ENCODE measurements at places on chromosomes 2 and 18.
A peak's percentile ranks its signal among the peaks of the same experiment; 100 is the strongest.

GRCh38 chr2:165015052-165015642, 59.8 kb upstream of the SLC38A11 start:
- peak; percentile 68 for DNase-seq

DNA sequence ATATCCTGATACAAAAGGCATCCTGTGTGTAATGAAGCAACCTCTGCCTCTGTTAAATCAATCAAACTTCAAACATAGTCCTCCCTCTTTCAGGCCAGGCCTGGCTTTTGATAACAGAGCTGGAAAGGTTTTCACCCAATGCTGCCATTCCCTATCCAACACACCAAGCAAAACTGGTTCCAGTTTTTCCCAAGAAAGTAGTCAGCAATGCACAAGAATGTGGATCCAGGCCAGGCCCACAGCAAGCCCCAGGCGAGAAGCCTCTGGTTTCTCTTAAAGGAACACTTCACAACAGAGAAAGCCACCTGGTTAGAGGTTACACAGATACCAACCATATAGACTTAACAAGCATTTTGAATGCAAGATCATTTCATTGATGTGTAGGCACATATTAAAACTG, 49.2 kb upstream of the CCDC150 start:
- no peak for DNase-seq

DNA sequence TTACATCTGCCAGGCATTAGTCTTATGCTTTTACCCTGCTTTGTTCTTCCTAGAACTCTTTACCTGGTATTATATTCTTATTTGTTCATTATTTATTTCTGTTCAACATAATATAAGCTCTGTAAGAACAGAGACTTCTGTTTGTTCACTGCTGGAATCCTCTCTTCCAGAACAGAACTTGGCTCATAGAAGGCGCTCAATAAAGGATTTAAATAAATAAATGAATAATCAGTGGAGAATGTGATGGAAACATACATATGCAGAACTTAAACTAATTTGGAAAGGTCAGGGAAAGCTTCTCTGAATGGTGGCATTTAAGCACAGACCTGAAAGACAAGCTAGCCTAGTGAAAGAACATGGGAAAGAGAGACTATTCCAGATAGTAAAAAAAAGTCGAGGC, 24.3 kb downstream of the NCKAP1 start:
- DNase-seq = no peak

GRCh38 chr2:151716721-151717120, 17.6 kb downstream of the NEB start:
- DNase-seq = peak; percentile 63

DNA sequence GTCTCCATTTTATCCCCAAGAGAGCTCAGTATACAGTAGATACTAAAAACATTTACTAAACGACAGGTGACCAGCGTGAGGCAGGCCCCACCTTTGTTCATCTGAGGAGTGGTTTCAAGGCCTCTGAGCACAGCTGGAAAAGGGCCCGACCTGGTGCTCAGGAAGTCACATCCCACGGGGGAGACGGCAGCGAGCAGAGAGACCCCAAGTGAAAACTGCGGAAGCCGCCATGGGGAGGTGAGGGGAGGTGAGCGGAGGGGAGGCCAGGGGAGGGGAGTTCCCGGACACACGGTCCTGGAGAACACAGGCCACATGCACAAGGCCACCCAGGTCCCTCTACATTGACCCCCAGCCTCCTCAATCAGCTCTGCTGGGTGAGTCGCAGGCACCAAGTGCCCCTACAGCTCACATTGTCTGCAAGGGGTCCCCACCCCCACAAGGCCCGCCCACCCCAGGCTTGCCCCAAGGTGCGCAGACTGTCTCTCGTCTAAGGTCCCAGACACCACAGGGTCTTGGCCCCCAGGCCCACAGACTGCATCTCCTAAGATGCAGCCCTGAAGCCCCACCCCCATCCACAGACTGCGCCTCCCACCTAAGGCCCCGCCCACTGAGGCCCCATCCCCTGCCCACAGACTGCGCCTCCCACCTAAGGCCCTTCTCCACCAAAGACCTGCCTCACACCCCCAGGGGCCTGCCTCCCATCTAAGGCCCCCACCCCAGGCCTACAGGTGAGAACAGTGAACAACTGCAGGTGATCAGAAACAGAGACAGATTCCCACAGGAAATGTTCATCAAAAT, 19.1 kb downstream of the PARD6G start:
- DNase-seq = no peak

DNA sequence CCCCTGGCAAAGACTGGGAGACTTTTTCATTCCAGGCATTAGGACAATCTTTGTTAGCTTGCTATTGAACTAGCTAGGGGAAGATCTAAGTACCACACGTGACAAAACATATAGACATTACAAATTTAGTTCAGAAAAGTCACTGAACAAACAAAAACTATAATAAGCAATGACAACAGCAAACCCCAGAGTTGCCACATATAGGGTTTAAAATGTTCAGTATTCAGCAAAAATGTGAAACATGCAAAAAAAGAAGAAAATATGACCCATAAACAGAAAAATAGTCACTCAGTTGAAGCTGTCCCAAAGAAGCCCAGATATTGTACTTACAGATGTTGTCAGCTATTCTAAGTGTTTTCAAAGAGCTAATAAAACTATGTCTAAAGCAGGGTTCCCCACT, 431.1 kb upstream of the CDH2 start:
- no peak for DNase-seq

- DNase-seq = no peak
Observed at GRCh38 chr2:219581346-219581745, 9.2 kb downstream of the INHA start.

GRCh38 chr2:17667898-17668297, 85.7 kb downstream of the SMC6 start:
- no peak for DNase-seq

DNA sequence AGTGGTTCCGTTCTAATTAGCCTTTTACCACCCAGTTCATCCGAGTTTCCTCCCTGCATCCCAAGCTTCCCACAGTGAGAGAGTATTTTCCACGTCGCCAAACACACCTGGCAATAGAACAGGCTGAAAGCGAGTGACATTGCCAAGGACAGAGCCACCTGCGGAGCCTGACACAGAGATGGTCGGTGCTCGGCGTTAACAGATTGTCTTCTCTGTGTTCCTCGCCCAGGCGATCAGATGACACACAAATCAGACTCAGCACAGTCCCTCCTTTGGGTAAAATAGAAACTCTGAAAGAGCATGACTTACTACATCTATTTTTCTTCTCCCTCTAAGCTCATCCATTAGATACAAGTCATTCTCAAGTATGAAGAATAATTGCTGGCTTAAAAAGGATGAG, 107.7 kb downstream of the CD226 start:
- DNase-seq = no peak

DNA sequence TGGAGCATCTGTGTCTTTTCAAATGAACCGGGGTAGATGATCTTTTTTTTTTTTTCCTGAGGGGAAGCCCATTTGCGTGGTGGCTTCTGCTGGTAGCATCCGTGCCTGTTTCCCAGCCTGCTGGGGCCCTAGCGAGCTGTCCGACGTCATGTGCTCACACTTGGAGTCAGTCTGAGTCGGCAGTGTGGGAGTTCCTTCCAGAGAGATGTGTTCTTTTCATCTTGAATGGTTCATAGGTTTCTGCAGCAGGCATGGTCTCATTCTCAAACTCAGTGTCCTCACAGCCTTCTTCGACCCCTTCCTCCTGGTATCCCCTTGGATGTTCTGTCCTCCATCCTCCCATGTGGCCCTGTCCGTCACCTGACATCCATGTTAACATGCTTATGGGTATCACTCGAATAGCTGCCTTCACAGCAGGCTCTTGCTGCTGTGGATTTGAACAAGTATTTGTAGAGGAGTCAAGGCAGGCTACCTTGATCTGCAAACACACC, 51.0 kb downstream of the LDLRAD4 start:
- DNase-seq = no peak

GRCh38 chr2:237465515-237466148, 21.4 kb upstream of the MLPH start:
- peak; percentile 84 for DNase-seq

DNA sequence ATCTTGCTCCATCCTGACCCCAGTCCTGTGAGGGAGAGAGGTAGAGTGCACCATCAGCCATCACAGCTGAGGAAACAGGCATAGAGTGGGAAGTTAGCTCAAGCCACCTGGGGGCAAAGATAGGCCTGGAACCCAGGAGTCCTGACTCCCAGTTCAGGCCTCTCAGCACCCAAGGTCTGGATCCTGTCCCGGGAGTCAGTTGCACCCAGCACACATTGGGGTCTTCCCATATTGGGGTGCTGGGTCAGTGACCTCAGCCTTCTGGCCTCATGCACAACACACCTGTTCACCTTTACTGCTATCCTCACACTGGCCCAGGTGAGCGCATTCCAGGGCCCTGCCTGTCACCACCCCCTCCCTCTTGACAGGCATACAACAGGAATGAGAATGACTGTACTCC, 24.7 kb downstream of the ST8SIA5 start:
- no peak for DNase-seq

DNA sequence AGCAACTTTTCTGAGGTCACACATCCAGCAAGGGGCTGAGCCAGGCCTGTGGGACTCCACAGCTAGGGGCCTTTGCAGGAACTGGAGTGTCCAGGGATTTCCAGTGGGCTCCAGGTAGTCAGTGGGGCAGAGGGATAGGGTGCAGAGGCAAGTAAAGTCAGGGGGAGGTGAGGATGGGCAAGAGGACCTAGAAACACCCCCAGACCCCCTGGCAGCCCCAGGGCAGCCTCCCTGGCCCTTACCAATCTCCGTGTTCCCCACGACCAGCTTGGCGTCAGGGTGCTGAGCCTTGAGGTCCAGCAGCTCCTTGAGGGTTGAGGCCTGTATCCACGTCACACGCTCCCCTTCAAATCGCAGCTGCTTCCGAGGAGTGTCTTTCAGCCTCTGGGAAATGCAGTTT, 28.4 kb downstream of the XDH start:
- DNase-seq = no peak

- DNase-seq = no peak
Observed at GRCh38 chr2:16525265-16525887, 140.3 kb downstream of the CYRIA start.

DNA sequence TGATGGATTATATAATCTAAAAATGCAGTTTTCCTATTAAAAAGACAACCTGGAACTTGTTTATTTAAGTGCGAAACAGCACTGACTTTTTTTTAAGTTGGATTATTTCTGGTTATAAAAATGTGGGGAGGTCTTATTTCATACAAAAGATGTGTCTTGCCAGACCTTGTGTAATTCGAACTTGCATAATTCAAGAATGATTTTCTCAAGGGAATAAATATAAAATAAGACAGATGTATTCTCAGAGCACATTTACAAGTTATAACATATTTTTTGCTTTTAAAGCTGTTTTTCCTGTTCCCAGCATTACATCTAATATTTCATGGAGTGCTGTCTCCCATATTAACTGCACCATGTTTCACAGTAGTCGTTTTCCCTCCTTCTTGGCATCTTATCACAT, 263.1 kb downstream of the CDH20 start:
- no peak for DNase-seq

GRCh38 chr2:196927376-196928225, 1.1 kb upstream of the PGAP1 start:
- DNase-seq = peak; percentile 81

DNA sequence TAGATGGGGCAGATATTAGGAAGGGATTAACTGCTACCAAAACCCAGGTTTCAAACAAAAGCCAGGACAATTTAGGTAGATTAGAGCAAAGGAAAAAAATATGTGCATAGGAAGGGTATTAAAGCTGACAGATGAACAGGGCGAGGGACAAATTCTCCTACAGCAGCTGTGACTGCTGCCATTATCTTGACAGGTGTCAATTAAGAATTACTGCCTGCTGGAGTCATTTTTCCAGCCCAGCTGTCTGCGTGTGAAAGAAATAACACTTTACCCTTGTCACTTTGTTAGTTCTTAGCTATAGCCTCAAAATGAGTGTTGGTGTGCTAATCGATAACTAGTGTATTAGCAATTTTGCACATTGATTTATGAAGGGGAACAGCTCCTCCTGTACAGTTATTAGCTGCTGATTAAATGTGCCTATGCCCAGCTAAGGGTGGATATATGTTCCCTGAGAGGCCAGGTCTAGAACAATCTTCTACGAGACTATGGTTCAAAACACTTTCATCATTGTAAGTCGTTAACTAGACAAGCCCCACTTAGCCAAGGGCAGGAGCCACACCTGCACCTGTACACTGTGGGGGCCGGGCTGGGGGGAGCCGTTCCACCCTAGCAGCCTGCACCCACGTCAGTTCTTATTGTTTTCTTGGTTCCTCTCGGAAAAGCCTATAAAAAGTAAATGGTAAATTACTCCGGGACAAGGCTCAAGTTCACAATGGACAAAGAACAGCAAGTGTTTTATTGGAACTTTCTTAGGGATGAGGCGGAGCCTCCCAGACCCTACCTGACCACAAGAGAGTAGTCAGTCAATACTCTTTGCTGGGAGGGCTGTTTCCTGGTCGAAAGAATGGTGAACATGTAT, 7.7 kb downstream of the TSHZ1 start:
- DNase-seq = peak; percentile 53

GRCh38 chr2:61854564-61855317, 881 bp upstream of the FAM161A start:
- peak; percentile 96 for DNase-seq

DNA sequence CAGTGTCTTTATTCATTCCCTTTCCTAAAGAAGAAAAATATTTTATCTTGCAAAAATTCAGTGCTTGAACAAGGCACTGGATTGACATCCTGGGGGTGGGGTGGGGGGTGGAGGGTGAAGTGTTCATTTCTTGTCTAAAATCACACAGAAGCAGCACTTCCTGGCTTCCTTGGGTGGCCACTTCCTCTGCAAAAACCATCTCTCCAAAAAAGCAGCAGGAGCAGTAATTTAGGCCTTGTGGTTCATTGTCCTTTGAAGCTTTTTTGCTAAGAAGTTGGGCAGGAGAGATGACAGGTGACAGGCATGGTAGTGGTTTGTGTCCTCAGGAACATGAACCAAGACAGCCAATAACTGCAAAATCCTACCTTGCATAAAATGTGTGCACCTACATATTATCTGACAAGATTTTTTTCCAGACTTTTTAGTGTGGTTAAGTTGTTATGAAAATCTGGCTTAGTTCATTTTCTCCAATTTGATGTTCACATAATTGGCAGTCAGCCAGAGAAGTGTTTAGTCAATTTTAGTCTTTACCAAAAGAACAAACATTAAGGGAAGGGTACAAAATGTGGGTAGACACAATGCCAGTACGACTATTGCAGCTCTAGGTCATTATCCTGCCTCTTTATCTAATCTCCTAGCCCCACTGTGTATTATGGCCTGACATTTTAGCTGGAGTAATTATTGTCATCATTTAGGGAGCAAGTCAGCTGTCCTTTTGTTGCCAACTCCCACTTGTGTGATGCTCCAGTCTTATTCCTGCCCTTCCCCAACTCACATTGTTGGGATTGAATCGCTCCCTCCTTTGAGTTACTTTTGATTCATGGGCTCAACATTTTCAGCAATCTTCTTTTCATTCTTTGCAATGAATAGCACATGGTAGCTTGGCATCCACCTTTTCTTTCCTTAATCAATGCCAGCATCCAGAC, 177.2 kb downstream of the MYO3B start:
- no peak for DNase-seq

GRCh38 chr18:32010124-32010721, 8.4 kb upstream of the RNF125 start:
- DNase-seq = no peak

- no peak for DNase-seq
Observed at GRCh38 chr2:149666809-149667320, 79.3 kb upstream of the MMADHC start.
